ENCODE measurements at places on chromosomes 7 and 10.

DNA sequence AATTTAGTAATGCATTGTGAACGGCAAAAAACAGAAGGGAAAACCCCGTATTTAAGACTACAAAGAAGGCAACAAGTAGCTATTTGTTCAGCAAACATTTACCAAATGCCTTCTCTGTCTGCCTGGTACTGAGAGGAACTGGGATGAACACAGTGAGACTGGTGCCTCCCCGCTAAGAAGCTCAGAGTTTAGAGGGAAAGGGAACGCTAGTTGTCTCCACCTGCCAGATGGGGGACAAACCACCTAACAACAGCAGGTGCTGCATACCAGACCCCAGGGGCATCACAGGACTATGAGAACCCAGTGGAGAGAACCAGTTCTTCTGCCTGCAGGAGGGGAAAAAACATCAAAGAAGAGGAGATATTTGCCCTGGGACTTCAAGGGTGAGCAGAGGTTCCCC is 147.1 kb downstream of the SLC25A13 start:
- no peak for DNase-seq

DNA sequence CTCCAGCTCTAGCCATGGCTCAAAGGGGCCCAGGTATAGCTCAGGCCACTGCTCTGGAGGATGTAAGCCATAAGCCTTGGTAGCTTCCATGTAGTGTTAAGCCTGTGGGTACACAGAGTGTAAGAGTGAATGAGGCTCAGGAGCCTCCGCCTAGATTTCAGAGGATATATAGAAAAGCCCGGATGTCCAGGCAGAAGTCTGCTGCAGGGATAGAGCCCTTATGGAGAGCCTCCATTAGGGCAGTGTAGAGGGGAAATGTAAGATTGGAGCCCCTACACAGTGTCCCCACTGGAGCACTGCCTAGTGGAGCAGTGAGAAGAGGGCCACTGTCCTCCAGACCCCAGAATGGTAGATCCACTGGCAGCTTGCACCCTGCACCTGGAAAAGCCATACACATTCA is 240.8 kb upstream of the KLF14 start:
- no peak for DNase-seq

- peak; percentile 65 for DNase-seq
Observed at GRCh38 chr10:125707541-125708468, 11.7 kb upstream of the EDRF1 start.

DNA sequence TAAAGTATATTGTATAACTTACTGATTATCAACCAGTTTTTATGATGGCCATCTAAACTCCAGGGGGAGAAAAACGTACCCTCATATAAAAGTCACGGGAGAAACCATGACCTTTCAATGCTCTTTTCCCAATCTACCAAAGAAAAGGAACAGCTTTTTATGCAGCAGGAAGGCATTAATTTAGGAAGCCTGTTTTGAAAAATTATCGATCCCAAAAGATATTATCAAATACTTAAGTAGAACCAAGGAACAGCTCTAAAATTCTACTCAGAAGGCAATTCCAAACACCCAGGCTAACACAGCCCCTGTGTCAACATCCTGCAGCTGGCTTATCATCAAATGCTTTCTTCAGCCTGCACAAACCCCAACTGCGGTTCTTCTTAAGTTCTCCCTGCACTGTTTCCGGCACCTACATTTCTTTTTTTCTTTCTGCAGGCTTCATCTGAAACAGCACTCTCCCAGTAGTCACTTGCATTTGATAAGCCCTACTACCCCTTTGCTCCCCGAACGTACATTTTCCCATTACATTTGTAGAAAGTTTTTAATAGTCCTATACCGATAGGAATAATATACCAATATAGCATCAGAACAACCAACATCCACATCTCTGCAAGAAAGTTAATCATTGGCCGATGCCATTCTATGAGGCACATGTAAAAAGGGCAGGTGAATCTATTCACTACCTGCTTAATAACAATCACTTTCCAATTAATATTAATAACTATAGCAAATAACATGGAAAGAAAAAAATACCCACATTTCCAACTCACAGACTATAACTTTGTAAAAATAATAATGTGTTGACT is 47.9 kb downstream of the PIP4K2A start:
- no peak for DNase-seq

- no peak for DNase-seq
Observed at GRCh38 chr7:44622342-44623151, 16.1 kb downstream of the OGDH start.

DNA sequence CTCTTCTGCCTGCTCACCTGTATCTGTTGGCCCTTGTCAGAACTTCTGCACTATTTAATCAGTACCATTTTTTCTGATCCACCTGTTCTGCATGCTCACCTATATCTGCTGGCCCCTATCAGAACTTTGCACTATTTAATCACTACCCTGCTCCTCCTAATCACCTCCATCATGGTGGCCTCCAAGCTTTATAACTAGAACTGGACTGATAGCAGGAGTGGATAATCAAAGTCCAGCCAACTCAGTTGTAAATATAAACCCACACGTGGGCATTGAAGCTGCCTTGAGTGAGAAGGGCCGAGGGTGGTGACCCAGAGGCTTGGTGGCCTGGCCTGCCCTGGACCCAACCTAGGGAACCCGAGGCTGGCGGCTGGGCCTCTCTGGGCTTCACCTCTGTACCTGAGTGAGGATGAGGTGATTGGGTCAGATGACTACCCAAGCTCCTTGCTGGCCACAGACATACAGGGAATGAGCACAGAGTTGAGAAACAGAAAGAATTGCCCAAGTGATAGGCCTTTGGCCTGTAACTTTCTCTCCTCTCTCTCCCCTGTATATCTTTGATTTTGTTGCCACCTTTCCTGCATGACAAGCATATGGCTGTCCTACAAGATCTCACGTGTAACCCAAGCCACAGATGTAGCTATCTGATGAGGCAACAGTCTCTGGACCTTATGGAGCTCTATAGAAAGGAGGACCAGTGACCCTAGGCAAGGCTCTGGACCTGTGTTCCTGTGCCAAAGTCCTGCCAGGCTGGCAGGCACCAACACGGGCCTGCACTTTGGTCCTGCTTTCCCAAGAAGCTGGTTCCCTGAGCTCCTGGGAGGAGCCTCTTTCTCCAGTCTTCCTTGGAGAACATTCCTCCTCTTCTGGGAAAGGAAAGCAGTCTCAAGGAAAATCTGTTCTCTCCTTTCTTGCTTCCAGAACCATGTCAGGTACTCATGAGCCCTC is 23.4 kb upstream of the FAM3C start:
- DNase-seq: no peak

DNA sequence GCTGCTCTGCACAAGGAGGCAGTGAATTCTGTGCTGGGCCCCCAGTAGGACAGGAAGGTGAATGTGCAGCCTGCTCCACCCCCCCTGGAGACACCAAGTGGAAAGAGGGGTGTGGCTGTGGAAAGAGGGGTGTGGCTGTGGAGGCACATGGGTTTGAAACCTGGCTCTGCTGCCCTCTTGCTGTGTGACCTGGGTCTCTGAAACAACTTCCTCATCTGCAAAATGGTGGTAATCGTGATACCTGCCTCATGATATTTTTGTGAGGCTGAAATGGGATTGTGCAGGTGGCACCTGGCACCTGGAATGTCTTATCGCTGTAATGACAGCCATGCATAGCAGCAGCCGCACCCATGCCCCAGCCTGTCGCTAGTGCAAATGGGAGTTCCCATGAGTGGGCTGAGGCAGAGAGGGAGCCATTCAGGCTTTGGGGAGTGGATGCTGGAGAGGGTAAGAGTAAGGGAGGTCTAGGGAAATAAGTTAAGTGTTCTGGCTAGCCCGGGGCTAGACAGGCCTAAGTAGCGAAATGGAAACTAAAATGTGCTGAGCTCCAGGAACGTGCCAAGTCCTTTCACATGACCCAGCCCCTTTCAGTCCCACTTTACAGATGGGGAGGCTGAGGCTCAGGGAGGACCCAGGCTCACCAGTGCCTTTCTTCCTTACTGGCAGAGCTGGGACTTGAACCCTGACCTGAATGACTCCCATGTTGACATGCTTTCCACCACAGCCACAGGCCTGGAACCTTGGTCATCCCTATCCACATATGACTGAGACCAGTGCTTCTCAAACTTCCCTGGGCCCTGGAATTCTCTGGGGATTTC is 35.0 kb downstream of the C10orf105 start:
- no peak for DNase-seq

DNA sequence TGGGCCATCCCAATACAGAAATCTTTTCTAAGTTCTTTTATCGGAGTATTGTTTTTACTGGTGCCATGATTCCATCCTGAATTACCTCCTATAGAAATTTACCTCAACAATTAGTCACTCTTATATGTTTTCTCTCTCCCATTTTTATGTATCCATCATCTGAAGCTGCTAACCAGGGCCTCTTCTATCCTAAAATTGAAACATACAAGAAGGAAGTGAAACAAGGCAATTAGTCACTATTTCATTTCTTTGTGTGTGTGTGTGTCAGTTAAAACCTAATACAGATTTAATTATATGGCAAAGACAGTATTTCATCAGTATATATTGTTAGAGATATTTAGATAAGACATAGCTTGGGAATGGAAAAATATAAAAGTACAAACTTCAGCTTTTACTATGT is 148.4 kb upstream of the AHR start:
- no peak for DNase-seq

GRCh38 chr10:47420305-47421056 is 36.4 kb upstream of the ZNF488 start:
- no peak for DNase-seq

- DNase-seq: no peak
Observed at GRCh38 chr7:37706804-37707203, 23.2 kb downstream of the GPR141 start.

DNA sequence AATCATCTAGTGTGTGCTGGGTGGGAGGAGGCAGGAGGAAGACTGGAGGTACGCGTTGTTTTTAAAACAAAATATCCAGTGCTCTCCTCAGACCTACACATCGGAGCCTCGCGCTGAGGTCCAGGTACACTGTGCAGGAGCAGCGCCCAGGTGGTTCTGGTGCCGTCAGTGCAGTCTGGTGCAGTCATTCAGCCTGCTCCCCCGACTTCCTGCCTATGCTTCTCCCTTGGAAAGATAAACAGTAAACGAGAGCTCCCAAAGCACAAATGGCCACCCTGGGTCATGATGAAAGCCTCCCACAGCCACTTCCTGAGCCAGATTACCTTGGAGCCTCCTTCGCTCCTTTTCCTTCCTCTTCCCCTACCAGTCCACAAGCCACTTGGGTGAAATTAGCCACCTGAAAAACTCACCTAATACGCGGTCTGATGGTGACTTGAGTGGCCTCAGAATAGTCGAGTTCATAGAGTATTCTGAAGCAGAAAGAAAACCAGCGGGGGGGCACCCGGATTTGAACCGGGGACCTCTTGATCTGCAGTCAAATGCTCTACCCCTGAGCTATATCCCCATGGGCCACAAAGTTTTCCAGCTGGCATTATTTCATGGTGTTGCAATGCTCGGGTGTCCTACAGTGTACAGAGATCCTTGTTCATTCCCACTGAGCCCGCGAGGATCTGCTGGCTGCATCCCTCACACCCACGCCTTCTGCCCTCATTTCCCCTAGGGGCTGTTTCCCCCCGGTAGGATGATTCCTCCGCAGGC is 82.5 kb downstream of the ZNF467 start:
- peak; percentile 56 for DNase-seq

GRCh38 chr10:70139151-70139996 is 6.7 kb upstream of the AIFM2 start:
- DNase-seq: no peak

- DNase-seq: peak; percentile 66
Observed at GRCh38 chr7:99099499-99100077, 44.3 kb downstream of the SMURF1 start.

DNA sequence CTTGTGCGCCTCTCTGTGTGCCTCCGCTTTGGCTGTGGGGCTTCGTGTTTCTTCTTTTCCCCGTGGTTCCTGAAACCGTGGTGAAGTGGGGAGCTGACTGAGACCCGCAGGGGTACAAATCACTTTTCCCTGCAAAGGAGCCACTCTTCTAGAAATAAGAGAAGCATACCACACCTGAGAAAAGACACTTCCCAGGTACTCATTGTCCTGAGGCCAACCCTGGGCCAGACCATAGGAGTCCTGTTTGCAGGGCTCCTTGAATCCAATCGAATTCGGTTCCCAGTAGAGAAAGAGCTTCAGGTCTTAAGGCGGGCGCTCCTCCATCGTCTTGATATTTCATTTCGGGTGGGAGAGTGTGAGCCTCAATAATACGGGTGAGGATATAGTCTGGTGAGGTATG is 32.4 kb upstream of the ZNF273 start:
- no peak for DNase-seq

GRCh38 chr7:21106296-21106732 is 319.6 kb upstream of the SP8 start:
- DNase-seq: no peak

- DNase-seq: no peak
Observed at GRCh38 chr10:623014-623413, 66.5 kb downstream of the DIP2C start.

DNA sequence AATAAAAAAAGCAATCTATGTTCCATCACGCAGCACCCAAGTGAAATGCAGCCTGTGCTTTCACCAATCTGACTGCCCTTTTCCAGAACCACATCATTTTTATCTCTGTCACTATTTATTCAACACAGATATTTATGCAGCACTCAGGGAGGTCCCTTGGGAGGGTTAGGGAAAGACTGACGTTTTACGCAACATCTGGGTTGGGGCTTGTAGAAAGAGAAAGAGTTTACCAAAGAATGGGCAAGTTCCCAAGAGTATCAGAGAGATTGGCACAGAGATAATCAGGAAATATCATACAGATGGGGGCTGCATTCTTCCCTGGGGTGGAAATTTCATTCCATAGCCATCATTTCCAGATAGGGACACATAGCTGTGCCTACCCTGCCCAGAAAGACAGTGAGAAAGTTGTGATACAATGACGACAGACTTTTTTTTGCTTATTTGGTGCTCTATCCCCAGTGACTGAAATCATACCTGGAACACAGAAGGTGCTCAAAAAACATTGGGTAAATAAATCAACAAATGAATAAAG is 474.2 kb downstream of the CALN1 start:
- DNase-seq: no peak

DNA sequence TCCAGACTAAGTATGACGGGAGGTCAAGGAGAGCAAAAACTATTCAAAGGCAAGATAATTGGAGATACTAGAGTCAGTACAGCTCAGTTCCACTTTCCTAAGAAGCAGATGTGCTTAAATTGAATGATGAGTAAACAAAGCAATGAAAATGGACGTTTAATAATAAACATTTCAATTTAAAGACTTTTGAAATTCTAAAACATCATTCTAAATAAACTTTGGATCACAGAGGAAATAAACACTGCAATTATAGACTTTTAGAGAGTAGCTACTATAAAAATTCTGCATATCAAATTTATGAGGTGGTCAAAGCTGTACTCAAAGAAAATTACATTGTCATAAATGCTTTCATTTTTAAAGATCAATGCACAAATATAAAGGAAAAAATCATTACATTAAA is 418.3 kb downstream of the GPAM start:
- no peak for DNase-seq

- peak; percentile 30 for DNase-seq
Observed at GRCh38 chr10:24716295-24716694, 7.4 kb downstream of the ARHGAP21 start.

GRCh38 chr10:1408651-1409367 is 328.5 kb downstream of the ADARB2 start:
- no peak for DNase-seq

GRCh38 chr7:36316319-36316718 is 73.3 kb upstream of the ANLN start:
- DNase-seq: no peak

GRCh38 chr7:127930341-127931328 is 100.6 kb downstream of the LRRC4 start:
- DNase-seq: no peak

- peak; percentile 31 for DNase-seq
Observed at GRCh38 chr10:97584060-97584797, at the start of gene HOGA1. HOGA1 (plus strand) TSS chr10:97584389; CDS start chr10:97584704, 315 bp downstream.

GRCh38 chr7:96685353-96685752 is 24.3 kb downstream of the SEM1 start:
- no peak for DNase-seq

- DNase-seq: no peak
Observed at GRCh38 chr10:93875032-93875358, 18.8 kb upstream of the SLC35G1 start.
